Islet precursor cell (in vitro differentiated cells): ENCODE measurements at places on chromosomes 2 and 18.

DNA sequence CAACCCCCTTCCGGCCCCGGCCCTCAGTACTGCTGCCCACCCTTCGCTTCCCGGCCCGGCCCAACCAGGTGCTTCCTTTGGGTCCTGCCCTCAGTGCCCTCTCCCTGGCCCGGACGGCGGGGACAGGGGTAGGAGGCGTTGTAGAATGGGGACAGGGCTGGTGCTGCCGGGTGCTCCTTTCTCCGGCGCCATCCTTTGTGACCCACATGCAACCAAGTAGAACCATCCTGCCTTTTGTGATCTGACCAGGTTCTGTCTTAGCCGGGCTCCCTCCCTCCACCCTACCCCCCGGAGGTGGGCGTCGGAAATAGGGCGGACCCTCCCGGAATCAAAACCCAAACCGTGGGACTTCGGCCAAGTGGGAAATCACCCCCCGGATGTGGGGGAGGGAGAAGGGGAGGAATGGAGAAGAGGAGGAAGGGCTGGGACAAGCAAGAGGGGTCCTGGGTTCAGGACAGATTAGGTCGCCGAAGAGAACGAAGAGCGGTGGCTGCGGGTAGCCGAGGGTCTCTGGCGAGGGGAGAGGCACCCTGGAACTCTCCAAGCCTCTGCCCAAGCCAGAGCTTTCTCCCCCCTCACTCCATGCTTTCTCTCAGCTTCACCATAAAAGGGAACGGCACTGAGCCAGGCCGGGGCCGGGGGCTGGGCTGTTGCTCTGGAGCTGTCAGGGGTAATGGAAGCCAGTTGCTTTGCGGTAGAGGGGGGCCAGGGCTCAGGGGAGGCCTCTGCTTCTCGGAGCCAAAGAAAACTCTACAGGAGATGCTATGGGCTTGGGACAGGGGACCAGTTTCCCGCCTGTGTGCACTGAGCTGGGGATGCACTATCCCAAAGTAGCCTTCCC is 756 bp upstream of the OST4 start:
- DNase-seq, result peak; percentile 85

DNA sequence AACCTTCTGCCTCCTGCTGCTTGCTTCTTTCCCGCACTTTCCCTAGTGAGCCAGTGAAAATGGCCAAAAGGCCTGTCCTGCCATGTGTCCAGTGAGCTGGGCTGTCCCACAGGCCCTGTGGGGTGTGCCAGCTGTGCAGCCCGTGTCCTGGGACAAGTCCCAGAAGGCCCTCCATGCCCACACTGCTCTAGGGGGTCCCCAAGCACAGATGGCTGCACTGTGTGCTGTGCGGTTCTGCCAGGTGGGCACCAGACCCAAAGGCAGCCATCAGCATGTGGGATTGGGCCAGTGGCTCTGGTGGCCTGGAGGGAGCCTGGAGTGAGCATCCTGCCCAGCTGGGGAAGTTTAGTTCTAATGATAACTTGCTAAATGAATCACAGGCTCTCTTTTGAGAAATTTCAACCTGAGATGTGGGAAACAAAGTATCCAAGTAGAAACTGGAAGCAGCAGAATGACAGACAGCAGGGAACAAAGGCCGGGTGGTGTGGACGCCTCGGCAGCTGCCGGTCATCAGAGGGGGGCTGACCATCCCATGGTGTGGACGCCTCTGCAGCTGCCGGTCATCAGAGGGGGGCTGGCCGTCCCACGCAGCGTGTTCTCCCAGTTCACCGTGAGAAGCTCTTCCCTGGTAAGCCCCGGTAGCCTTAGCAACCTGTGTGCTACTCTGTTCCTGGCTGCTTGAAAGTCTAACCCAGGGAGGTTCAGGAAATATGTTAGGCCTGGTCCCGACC is 9.9 kb upstream of the CNDP2 start:
- no peak for DNase-seq

DNA sequence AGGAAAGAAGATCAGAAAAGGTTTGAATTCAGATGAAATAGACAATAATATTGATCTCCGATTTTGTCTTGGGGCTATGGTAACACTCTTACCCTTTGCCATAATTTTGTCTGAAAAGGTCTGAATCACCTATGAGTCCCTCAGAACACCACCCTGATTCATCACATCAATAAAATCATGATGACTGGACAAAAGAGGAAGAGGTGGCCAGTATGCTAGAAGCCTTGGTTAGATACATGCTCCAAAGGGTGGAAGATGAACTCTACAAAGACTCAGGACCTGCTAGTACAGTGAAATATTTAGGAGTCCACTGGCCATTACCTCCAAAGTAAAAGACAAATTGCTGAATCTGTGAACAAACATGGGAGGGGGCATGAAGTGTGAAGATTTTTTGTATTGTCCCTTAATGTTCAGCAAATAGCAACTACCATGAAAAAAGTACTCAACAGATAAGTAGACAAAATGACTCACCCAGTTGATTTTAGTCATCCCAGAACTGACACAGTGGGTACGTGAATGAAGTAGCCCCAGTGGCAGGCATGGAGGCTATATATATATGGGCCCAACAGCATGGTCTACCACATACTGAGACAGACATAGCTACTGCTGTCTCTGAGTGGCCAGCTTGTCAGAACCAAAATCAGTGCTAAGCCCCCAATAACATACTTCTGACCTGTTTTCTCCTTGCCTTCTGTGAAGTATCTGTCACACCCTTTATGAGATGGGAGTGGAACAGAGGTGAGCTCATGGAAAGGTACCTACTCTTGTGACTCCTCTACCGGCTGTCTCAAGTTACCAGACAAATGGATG is 36.5 kb upstream of the GLS start:
- no peak for DNase-seq

DNA sequence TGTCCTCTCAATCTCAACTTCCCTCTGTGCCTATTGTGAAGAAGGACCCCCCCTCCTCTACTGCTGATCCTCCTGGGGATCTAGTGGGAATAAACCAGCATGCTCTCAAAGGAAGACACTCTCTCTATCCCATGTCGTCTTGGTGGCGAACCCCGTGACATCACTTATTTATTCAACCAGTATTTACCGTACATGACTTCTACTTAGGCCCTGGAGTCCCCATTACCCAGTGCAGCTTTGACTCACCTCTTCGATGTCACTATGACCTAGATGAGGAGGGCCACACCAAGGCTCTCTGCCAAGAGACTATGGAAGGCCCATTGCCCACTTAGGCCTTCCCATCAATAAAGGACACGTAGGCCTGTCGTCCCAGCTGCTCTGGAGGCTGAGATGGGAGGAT is 16.7 kb downstream of the ASPRV1 start:
- DNase-seq, result no peak

DNA sequence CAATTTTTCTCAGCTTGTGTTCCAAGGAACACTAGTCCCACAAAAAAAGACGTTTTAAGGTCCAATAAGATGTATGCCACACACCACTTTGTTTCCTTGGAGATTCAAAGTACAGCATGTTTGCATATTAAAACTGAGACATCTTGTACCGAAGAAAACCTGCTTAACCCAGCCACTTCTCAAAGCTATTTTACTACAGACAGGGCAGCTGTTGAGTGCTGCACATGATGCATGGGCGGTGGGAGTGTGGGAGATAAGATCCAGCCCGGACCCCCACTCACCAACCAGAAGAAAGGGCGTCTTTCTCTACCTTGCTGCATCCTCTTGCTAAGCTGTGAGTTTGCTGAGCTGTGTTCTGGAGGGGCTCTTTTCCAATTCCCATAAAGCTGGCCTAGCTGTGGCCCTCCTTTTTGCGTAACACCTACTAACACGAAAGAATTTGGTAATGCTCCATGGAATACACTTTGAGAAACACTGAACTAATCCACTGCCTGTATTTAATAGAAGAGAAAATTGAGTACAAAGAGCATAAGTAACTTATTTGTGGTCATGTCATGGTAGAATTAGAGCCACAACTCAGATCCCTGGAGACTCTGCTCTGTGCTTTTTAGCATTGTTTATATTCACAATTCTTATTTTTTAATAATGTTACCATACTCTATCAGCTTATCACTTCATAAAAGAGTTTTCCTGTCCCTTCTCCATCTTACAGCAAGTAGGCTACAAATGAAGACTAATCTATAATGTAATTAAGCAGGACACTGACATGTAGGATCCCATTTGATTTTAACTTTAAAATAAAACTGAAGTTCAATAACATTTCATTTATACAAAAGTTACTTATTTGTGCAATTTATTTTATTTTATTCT is 90.0 kb downstream of the PLEKHM3 start:
- DNase-seq, result no peak

GRCh38 chr2:85909005-85909404 is 20.2 kb upstream of the ST3GAL5 start:
- no peak for DNase-seq

DNA sequence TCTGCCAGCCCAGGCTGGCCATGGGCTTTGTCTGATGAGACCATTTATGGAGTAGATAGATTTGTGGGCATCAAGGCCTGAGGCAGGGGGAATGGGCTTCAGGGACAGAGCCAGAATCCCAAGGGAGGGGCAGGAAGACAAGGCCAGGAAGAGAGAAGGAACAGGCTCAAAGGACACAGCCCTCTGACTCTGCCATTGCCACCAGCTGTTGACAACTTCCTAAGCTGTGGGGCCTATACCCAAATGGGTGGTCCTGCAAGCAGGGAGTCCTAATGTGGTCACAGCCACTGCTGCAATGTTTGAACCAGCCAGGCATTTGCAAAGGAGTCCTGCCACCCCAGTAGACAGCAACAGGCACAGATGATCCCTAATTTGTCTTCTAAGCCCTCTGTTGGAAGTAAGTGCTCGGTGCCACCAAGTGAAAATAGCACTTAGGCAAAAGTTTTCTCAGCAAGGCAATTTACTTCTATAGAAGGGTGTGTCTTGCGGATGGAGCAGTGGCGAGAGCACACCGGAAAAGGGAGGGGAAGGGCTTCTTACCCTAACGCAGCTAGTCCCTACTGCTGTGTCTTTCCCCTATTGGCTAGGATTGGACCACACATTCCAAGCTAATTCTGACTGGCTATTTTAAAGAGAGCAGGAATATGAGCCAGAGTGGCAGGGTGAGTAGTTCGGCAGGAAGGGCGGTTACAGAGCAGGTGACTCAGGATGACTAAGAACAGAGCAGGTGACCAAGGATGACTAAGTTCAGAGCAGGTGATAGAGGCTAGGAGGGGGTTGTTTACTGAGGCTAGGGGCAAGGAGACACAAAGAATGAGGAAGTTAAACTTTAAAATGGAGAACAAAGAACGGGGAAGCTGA is 47.2 kb downstream of the C1QL2 start:
- peak; percentile 88 for DNase-seq

GRCh38 chr2:23502096-23502495 is 117.1 kb downstream of the KLHL29 start:
- no peak for DNase-seq

GRCh38 chr2:187640926-187641510 is 86.8 kb upstream of the TFPI start:
- DNase-seq, result no peak

GRCh38 chr18:13120983-13121441 is 97.5 kb upstream of the LDLRAD4 start:
- no peak for DNase-seq

DNA sequence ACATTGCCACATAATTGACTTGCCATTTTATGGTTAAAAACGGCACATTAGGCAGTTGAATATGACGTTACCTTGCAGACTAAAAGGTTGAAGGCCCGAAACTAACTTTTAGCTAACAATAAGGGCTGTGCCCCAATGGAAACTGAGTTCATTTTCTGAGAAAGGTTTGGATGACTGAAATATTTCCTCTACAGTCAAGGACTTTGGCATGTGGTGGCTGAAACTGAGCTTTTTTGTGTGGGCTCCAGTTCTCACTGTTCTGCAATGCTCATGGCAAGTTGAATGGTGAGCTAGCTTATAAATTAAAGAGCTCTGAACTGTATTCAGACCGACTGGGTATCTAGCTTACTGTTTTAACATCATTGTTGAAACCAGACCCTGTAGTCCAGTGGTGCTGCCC is 23.8 kb upstream of the TXNDC2 start:
- DNase-seq, result no peak

DNA sequence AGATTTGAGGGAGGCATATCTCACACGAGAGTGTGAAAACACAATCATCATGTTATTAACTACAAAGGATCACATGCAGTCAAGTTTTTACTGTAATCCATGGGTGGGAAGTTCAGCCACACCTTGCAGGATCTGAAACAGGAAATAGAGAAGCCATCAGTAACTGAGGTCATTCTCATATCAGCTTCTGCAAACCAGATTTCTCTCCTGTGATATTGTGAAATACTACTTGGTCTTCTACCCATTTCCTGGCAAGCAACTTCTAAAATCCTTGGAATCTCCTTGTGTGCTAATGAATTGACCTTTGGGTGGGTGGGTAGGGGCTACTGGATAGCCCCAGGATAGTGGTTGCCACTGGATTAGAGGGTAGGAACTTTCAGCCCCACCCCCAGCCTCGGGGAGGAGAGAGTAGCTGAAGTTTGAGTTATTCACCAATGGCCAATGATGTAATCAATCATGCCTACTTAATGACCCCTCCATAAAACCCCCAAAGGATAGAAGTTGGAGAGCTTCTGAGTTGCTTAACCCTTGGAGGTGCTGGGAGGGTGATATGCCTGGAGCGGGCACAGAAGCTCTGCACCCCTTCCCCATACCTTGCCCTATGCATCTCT is 25.6 kb upstream of the TGIF1 start:
- DNase-seq, result no peak

DNA sequence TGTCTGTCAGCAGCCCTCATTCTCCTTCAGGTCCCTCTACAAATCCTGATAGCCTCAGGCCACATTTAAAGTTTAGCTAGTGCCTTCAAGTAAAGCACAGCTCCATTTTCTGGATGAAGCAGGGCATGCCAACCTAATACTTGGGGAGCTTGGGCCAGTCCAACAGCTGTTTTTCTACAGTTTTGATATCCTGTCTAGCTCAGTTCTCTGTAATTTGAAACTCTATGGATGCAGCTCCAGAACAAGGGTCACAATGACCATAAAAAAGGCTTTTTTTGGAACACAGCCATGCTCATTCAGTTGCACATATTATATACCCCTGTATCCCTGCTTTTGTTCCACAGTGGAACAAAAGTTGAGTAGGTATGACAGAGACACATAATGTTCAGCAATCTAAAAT is 373.5 kb downstream of the SUCLG1 start:
- no peak for DNase-seq

- peak; percentile 22 for DNase-seq
These were observed 169.8 kb upstream of the HS6ST1 start for GRCh38 chr2:128488434-128488833.

- DNase-seq, result no peak
These were observed 130.6 kb upstream of the CBLN2 start for GRCh38 chr18:72674710-72675109.

GRCh38 chr18:58590254-58590653 is 38.6 kb downstream of the ALPK2 start:
- peak; percentile 77 for DNase-seq

- DNase-seq, result no peak
These were observed 2021.1 kb upstream of the CELF4 start for GRCh38 chr18:39586741-39587140.

DNA sequence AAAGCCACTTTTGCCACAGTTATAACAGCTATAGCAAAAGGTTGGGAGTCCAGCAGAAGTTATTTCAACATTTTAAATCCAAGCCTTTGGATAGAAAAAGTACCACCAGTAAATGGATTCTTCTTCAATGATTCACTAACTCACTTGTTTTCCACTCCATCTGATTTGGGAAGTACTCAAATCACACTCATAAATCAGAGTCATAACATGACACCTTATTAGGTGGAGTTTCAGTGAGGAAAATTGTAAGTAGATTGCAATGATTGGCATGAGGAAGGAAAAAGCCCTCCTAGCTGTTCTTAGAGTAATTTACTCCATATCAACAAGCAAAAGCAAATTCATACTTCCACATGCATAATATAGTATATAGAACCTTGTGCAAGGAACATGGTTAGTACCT is 132.9 kb downstream of the NR4A2 start:
- DNase-seq, result no peak

- no peak for DNase-seq
These were observed 153.0 kb upstream of the LRATD1 start for GRCh38 chr2:14479486-14479885.

- no peak for DNase-seq
These were observed 1.4 kb downstream of the GPATCH11 start for GRCh38 chr2:37085731-37086147.
